ENCODE measurements at places on chromosomes 4 and X. TPM values are rescaled to one million over a fixed set of nuclear protein-coding genes. Genes with fewer than 3 reads are reported as not detected.

GABRG1 gene
- not detected for total RNA-seq

CTAG1B gene
- total RNA-seq = not detected

FTHL17 gene
- total RNA-seq = not detected

FRMPD4 gene
- total RNA-seq = 0.19 TPM

GLRA2 gene
- total RNA-seq = not detected

HTN1 gene
- total RNA-seq = not detected

UGT8 gene
- 0.14 TPM for total RNA-seq

MAGEA9B gene
- not detected for total RNA-seq

ASB12 gene
- 0.38 TPM for total RNA-seq

MAGEE2 gene
- total RNA-seq = not detected

ZAR1 gene
- total RNA-seq = not detected

IL21 gene
- total RNA-seq = not detected

ETDC gene
- not detected for total RNA-seq

ENPP6 gene
- total RNA-seq = 0.83 TPM

SPANXD gene
- total RNA-seq = not detected

All from posterior vena cava (tissue), 2 donors.